Activated CD4-positive, alpha-beta T cell treated with anti-CD3 and anti-CD28 coated beads, Interleukin-2, amount 10 ng/mL, durations not matched to agents 24 days and 14 days (primary cell): ENCODE measurements at places on chromosomes 7 and 10.
A peak's percentile ranks its signal among the peaks of the same experiment; 100 is the strongest.

DNA sequence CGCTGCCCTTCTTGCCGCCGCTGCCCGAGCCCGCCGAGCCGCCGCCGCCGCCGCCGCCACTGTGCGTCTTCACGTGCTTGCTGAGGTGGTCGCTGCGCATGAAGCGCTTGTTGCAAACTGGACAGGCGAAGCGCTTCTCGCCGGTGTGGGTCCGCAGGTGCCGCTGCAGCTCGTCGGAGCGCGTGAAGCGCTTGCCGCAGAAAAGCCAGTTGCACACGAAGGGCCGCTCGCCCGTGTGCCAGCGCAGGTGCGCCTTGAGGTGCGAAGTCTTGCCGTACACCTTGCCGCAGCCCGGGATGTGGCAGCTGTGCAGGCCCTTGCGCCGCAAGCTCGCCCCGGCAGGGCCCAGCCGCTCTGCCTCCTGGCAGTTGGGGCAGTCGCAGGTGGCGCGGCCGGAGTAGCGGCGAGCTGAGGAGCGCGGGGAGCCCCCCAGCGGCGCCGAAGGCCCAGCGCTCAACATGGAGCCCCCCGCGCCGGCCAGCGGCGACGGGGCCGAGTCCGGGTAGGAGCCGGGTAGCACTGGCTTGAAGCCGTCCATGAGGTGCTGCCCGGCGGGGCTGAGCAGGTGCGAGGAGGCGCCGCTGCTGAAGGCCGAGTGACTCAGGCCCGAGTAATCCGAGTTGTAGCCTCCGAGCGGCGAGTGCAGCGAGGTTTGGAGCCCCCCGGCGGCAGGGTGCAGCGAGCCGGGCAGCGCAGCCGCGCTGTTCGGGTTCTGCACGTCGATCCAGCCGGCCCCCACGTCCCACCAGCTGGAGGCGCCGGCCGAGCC is 2.1 kb downstream of the SP8 start:
- DNase-seq = peak; percentile 59
- H3K36me3 ChIP-seq = peaks cover 8% of the 10 kb centered on the region
- H3K27ac ChIP-seq = no peak overlapping the region

DNA sequence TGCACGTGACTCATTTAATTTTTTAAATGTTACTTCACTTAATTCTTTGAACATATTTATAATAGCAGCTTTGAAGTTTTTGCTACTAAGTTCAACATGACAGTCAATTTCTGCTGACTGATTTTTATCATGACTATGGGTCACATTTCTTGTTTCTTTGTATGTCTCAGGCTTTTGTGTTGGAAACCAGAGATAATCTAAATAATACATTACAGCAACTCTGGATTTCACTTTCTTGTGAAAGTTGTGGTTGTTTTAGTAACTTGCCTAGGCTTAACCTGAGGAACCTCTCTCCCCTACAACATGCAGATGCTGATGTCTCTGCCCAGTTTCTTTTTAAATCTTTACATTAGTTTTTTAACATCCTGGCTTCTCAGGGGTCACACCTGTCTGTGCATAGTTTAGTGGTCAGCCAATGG is 180.8 kb downstream of the CCDC71L start:
- peaks cover 2% of the 10 kb centered on the region for H3K27me3 ChIP-seq
- H3K27ac ChIP-seq = peak overlapping the region; percentile 68
- H3K4me1 ChIP-seq = peaks cover 31% of the 10 kb centered on the region
- H3K4me3 ChIP-seq = no peak overlapping the region
- H3K36me3 ChIP-seq = no peaks in the 10 kb centered on the region

DNA sequence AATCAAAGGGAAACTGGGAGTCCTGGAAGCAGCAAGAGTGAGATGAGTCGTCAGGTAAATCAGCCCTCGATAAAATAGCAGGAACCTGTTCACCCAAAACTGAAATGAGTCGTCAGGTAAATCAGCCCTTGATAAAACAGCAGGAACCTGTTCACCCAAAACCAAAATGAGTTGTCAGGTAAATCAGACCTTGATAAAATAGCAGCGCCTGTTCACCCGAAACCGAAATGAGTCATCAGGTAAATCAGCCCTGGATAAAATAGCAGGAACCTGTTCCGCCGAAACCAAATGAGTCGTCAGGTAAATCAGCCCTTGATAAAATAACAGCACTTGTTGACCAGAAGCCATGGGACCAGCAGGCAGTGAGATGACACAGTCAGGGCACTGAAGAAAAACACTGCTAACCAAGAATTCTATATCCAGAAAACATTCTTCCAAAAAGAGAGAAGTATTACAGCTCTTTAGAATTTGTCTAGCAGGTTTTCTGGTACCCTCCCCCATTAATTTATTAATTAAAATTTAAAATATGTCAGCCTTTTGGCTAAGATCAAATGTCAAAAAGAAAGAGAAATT is 3.4 kb upstream of the CYP2E1 start:
- no peak for DNase-seq
- peaks cover 31% of the 10 kb centered on the region for H3K27me3 ChIP-seq
- H3K27ac ChIP-seq = no peak overlapping the region
- H3K4me1 ChIP-seq = peaks cover 4% of the 10 kb centered on the region
- no peaks in the 10 kb centered on the region for H3K36me3 ChIP-seq
- no peak overlapping the region for H3K4me3 ChIP-seq

GRCh38 chr10:18607503-18608378 is 43.6 kb downstream of the NSUN6 start:
- no peaks in the 10 kb centered on the region for H3K27me3 ChIP-seq
- H3K36me3 ChIP-seq = peaks cover 32% of the 10 kb centered on the region
- no peak for DNase-seq
- no peak overlapping the region for H3K27ac ChIP-seq
- peaks cover 8% of the 10 kb centered on the region for H3K4me1 ChIP-seq

- no peaks in the 10 kb centered on the region for H3K36me3 ChIP-seq
- no peak for DNase-seq
These were observed 4.1 kb downstream of the DKK1 start for GRCh38 chr10:52318136-52318701.

DNA sequence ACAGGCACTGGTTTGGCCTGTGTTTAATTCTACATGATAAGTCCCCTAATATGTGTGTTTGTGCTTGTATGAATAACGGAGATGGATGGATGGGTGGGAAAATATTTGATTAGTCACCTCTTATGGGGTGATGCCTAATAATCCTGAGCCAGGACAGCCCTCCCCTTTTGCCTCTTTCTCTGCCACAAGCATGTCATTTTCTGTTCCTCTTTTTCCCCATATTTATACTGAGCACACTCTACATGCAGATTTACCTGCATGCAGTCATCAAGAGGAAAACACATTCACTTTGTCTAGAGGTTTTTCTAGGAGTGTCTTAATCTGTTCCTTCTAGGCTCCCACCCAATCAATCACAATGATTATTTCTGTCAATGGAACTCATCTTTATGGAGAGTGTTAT is 111.6 kb upstream of the TBX20 start:
- H3K4me3 ChIP-seq = no peak overlapping the region
- DNase-seq = no peak
- no peaks in the 10 kb centered on the region for H3K27me3 ChIP-seq
- H3K27ac ChIP-seq = no peak overlapping the region
- no peaks in the 10 kb centered on the region for H3K4me1 ChIP-seq
- no peaks in the 10 kb centered on the region for H3K36me3 ChIP-seq

DNA sequence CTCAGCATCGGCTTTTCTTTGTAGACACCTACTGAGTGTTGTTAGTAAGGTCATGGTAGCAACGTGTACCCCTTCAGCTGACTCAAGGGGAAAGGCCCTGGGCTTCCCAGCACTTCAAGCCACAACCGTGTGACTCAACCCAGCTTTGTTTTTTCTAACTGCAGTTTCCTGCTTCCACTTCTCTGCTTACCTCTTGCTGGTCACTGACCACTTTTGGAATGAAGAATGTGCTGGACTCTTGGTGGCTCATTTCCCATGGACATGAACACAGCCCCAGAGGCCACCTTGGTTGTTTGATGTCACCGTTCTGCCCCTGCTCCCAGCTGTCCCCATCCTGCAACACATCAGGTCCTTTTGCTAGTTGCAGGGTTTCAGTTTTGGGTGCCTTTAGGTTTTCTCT is 69.5 kb upstream of the ZNF438 start:
- peak; percentile 89 for DNase-seq
- no peaks in the 10 kb centered on the region for H3K36me3 ChIP-seq
- no peaks in the 10 kb centered on the region for H3K27me3 ChIP-seq
- H3K27ac ChIP-seq = peak overlapping the region; percentile 93

- no peaks in the 10 kb centered on the region for H3K4me1 ChIP-seq
- no peaks in the 10 kb centered on the region for H3K36me3 ChIP-seq
- no peaks in the 10 kb centered on the region for H3K27me3 ChIP-seq
- no peak for DNase-seq
- H3K4me3 ChIP-seq = no peak overlapping the region
These were observed 69.2 kb upstream of the SLC39A12 start for GRCh38 chr10:17882557-17882956.

- no peaks in the 10 kb centered on the region for H3K27me3 ChIP-seq
- no peak for DNase-seq
- H3K36me3 ChIP-seq = no peaks in the 10 kb centered on the region
- H3K27ac ChIP-seq = no peak overlapping the region
- no peak overlapping the region for H3K4me3 ChIP-seq
- no peaks in the 10 kb centered on the region for H3K4me1 ChIP-seq
These were observed 103.4 kb upstream of the GLI3 start for GRCh38 chr7:42340436-42340835.

DNA sequence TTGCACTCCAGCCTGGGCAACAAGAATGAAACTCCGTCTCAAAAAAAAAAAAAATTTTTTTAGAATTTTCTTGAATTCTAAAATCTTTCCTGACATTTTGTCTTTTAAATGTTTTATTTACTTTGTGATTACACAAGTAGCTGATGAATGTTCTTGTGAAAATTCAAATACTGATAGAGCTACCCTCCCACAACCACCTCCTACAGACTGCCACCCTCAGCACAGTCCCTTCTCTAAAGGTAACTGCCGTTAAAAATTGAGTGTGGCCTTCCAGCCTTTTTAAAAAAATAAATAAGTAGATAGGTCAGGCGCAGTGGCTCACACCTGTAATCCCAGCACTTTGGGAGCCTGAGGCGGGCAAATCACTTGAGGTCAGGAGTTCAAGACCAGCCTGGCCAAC is 15.1 kb downstream of the ENO4 start:
- H3K4me1 ChIP-seq = no peaks in the 10 kb centered on the region
- DNase-seq = no peak
- no peaks in the 10 kb centered on the region for H3K36me3 ChIP-seq

DNA sequence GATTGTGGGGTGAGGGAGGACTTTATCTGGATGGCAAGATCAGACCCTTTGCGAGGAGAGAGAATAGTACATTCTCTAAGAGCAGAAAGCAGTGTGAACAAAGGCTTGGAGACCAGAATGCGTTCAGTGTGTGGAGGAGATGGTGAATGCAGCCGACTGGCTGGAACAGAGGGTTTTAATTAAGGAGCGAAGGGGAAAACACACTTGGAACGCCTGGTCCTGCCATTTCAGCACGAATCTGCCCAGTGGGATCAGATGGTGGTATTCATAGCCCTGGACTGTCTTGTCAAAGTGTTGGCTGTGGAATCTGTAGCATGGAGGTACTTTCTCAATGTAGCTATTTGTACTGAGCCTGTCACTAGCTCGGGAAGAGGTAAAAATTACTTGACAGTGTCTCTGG is 260.9 kb downstream of the SLC25A13 start:
- H3K4me1 ChIP-seq = no peaks in the 10 kb centered on the region
- no peak overlapping the region for H3K4me3 ChIP-seq
- no peak overlapping the region for H3K27ac ChIP-seq
- no peak for DNase-seq
- H3K27me3 ChIP-seq = peaks cover 13% of the 10 kb centered on the region
- no peaks in the 10 kb centered on the region for H3K36me3 ChIP-seq
